T-cell (primary cell): ENCODE measurements at places on chromosomes 2 and 18. TPM values are rescaled to one million over a fixed set of nuclear protein-coding genes. Genes with fewer than 3 reads are reported as not detected.

Gene SNORC
- total RNA-seq = 3.3 TPM

Gene DSG2
- total RNA-seq = 0.53 TPM

Gene COL3A1
- total RNA-seq = 1.3 TPM

GRCh38 chr2:104826016-104826415 lies 27.9 kb upstream of the POU3F3 start:
- DNase-seq = no peak
- no peak overlapping the region for H3K27ac ChIP-seq
- H3K27me3 ChIP-seq = no peaks in the 10 kb centered on the region
- H3K4me3 ChIP-seq = no peak overlapping the region
- no peaks in the 10 kb centered on the region for H3K36me3 ChIP-seq

DNA sequence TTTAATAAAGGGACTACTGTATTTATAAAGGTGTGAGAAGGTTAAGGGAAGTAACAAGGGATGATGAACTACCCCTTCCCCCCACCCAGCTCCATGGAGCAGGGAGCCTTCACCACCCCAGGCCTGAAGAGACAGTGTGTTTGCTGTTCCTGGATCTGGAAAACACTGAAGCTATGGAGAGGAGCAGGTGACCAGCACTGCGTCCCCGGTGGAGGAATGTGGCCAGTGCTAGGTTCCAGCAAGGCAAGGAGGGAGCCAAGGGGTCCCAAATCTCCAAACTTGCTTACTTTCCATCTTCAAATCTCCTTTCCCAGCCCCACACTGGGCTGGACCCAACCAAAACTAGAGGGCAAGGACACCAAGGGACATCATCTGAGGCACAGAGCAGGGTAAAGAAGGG lies 128.7 kb upstream of the CD302 start:
- H3K27ac ChIP-seq = no peak overlapping the region
- H3K4me3 ChIP-seq = no peak overlapping the region
- H3K27me3 ChIP-seq = no peaks in the 10 kb centered on the region
- no peak for DNase-seq
- H3K36me3 ChIP-seq = no peaks in the 10 kb centered on the region

DNA sequence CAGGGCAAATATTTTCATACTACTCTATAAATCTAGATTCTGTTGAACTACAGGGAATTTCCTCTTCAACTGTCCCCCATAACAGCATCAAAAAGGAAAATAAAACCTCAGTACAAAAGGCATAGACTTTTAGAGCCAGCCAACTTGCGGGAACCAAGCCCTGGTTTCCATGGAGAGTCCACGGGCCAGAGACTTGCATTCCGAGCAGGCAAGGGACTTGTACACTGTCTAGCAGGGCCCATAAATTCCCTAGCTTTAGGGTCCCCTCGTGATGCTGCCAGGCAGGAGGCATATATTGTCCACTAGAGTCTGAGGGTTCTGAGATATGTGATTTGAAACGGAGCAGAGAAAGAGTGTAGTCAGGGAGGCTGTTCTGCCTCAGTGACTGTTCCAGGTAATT lies 153.1 kb upstream of the SLC14A2 start:
- H3K27me3 ChIP-seq = peaks cover 9% of the 10 kb centered on the region
- H3K36me3 ChIP-seq = no peaks in the 10 kb centered on the region
- no peak overlapping the region for H3K27ac ChIP-seq
